AG04449 (cell line): ENCODE measurements at places on chromosomes 1 and 21.

- DNase-seq, result no peak
Measured at GRCh38 chr1:241079047-241079446, 278.0 kb downstream of the RGS7 start.

DNA sequence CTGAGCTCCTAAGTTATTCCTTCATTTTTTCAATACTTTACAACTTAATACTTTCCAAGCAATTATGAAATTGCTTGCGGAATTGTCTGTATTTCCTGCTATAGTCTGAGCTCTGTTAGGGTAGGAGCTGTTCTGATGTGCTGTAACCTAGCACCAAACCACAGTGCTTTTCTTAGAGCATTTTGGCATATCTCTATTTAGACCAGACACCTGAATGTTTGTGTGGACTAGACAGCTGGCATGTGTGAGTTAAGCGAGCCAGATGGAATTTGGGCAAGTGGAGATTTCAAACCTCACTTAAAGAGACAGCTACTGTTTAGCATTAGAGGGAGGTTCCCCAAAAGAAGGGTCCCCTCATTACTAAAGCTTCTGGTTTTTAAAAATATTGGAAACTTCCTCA is 106.1 kb downstream of the RWDD3 start:
- DNase-seq, result no peak

- DNase-seq, result no peak
Measured at GRCh38 chr1:231519166-231519565, 9.3 kb upstream of the TSNAX start.

DNA sequence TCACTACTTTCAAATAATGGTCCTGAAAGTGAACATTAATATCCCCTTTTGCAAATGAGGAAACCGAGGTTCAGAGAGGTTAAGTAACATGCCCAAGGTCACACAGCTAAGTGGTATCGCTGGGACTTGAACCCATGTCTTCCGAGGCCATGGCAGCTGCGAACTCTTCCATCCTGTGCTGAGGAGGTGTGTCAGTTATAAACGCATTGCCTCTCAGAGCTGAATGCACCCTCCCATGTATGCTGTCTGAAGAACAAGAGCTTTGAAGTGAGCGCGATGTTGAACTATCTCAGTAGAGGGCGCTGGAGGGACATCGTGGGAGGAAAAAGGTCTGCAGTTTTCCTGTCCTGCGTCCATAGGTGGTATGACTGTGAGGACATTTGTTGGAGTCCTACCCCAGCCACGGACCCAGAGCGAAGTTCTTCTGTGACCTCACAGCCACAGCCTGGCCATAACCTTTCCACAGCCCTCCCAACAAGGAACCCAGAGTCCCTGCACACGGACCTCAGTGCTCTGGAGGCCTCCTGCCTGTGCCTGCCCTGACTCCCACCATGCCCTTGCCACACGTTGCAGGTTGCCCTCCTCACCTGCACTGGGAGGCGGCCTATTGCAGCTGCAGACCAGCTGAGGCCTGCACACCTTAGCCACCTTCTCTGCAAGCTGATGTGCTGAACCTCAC is 7.5 kb downstream of the MYOC start:
- peak; percentile 29 for DNase-seq

DNA sequence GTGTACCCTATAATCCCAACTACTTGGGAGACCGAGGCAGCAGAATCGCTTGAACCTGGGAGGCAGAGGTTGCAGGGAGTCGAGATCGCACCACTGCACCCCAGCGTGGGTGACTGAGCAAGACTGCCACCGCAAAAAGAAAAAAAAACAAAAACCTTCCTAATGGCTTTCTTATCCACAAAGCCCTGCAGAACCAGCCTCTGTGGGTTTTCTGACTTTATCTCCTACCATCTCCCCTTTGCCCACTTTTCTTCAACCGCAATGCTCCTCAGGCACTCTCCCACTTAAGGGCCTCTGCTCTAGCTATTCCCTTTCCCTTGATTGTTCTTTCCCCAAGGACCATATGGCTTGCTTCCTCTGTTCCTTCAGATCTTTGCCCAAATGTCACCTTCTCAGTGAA is 67.9 kb upstream of the PUM1 start:
- no peak for DNase-seq

DNA sequence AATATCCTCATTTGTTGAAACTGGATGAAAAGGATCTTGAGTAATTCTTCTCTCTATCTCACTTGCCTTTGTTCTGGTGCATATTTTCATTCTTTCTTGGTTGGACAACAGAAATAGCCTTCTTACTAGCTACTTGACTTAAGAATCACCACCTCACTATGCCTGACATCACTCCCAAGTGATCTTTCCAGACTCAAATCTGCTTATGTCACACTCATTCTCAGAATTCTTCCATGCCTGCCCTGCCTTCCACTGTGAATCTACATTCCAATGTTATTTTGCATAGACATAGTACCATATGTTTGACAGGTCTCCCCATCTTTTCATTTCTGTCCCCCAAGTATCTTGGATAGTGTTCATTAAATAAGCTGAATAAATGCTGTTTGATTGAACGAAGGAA is 78.5 kb upstream of the DPYD start:
- DNase-seq, result peak; percentile 92

- no peak for DNase-seq
Measured at GRCh38 chr21:44734026-44734745, 22.8 kb upstream of the TSPEAR start.

DNA sequence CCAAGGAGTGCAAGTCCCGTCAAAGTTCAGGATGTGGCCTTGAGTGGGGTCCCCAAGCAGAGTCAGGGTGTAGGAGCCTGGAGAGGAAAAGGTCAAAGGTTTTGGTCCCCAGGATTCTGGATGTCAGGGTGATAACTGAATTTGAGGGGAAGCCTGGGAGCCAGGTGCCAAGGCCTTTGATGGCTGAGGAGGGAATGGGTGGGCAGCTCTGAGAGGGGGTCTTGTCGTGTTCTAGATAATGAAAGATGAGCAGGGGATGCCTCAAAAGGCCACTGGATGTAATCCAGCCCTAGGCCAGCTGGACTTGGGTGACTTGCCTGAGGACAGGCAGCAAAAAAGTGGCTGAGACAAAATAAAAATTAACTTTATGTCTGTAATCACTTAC is 27.5 kb upstream of the KCNA2 start:
- DNase-seq, result no peak

GRCh38 chr1:112509005-112509659 is 367 bp downstream of the WNT2B start:
- DNase-seq, result no peak

DNA sequence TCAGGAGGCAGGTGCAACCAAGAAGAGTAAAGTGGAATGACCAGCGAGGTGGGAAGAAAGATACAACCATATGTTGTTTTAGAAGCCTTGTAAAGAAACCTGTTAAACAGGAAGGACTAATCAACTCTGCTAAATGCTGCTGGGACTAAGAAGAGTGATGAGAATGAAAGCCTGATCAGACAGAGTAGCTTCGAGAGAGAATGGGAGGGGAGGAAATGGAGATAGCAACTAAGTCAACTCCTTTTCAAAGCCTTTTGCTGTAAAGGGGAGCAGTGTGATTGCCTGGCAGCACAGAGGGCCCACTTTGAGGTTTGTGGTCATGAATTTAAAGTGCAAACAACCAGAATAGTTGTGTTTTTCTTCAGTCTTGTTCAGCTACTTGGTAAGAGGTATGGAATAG is 31.4 kb downstream of the SLC30A7 start:
- no peak for DNase-seq

DNA sequence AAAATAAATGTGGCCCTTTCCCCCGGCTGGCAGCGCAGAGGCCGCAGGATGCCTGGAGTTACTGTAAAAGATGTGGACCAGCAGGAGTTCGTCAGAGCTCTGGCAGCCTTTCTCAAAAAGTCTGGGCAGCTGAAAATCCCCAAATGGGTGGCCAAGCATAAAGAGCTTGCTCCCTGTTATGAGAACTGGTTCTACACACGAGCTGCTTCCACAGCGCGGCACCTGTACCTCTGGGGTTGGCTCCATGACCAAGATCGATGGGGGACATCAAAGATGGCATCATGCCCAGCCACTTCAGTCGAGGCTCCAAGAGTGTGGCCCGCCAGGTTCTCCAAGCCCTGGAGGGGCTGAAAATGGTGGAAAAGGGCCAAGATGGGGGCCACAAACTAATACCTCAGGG is 95.9 kb downstream of the LRIG2 start:
- no peak for DNase-seq

DNA sequence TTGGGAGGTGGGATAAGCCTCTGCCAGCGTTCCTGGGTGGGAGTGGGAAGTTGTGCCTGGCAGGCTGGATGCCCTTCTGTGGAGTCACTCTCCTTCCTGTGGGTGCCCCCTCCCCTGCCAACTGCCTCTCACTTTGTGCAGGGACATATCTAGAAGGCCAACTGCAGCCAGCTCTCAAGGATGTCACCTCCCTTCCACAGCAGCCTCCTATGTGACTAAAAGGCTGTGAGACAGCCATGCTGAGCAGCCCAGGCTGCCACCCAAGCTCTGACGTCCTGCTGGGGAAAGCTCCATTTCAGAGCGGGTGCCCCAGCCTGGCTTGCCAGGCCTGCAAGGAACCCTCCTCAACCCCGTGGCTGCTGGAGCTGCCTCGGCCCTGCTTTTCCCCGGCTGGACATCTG is 19.6 kb upstream of the SLC26A9 start:
- DNase-seq, result no peak
